RWPE2 (cell line): ENCODE measurements at places on chromosomes 12 and 14.

DNA sequence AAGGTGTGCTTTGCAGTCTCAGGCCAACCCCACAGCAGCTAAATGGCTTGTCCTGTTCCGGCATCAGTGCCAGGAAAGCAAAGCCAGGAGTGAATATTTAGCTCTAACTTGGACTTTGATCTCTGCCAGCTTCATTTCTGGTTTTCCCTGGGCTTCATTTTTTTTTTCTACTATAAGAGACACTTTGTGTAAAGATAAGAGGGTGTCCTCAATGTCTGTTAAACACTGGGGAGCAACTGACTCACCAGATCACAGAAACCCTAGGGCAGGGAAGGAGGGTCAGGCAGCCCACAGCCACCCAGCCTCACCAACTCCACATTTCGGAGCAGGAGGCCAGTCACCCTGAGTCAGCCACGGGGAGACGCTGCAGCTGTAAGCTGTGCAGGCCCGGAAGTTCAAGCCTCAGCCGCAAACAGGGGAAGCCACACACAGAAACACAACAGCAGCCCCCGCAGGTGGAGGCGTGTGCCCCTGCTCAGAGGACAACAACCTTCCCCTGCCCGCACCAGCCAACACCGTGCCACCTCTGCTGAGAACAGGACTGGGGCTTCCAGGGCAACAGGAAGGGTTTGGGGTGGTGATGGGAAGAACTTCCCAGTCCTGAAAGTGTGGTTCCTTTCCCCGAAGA lies 6.3 kb downstream of the TNFRSF1A start:
- DNase-seq = no peak

DNA sequence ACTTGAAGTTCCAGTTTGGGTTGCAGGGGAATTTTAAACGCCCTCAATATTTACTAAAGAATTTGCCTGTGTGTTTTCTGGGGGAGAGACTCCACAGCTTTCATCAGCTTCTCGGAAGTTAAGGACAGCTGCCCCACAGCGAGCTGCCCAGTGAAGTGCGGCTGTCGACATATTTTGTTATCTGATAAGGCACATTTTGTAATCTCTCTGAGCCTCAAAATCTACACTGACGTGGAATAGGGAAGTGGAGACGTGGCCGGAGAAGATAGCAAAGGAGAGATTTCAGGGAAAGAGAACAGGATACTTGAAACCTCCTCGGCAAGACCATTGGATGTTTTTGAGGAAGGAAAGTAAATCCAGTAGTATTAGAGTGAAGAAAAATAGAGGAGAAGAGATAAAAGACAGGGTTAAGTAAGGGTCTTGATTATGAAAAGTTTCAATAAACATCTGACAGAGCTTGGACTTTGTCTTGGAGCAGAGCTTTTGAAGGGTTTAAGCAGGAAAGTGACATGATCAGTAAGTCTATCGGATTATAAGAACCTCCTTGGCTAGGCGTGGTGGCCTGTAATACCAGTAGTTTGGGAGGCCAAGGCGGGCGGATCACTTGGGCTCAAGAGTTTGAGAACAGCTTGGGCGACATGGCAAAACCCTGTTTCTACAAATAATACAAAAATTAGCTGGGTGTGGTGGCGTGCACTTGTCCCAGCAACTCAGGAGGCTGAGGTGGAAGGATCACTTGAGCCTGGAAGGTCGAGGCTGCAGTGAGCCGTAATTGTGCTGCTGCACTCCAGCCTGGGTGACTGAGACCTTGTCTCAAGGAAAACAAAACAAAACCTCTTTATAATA lies 1.1 kb downstream of the POLR3B start:
- no peak for DNase-seq

GRCh38 chr14:20486684-20487395 lies 17.6 kb downstream of the PNP start:
- no peak for DNase-seq

GRCh38 chr14:102125546-102125945 lies 14.2 kb upstream of the WDR20 start:
- no peak for DNase-seq

DNA sequence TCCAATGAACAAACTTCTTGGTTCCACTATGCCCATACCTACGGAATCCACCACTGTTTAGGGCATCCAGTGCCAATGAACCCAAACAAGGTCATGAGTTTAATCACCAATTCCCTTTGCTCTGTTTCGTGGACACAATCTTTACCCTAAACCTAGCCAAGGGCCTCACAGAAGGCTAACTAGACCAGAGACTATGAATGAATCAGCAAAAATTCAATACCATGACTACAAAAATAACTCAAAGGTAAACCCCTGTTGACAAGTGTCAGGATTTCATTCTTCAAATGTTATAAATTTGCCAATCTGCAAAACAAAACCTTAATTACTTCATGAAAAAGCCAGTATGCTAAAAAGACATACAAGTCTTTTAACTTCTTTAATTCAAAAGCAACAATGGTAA lies 96.7 kb downstream of the CEP128 start:
- DNase-seq = no peak

DNA sequence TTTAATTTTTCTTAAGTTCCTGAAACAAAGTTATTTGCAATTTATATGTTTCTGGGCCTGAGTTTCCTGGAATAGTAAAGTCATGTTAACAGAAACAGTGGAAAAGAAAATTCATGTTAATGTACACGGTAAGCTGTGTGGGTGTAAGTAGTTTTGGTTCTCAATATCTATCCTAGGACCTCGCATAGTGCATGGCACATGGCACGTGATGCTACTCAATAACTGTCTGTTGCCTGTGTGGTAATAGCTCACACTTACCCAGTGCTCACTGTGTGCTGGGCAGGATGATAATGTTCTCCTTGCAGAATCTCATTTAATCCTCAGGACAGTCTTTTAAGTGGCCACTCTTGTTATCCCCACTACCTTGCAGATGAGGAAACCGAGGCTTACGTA lies 100.7 kb downstream of the DUSP16 start:
- no peak for DNase-seq

DNA sequence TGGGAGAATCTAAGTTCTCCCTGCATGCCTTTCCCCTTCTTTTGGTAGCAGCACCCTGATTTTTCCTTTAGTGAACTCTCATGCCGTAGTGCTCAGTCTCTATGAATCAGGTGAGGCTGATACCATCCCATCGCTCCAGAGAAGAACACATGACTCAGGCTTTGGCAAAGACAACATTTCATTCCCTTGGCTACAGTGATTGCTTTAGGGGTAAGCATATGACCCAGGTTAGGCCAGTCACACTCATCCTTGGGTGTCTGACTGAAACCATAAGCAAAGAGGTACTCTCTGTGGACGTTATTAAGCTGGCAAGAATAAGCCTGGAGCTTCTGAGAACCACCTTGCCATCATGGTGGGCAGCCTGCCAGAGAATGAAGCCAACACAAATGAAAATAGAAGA lies 141.8 kb downstream of the MYRFL start:
- DNase-seq = no peak

GRCh38 chr12:39606712-39607423 lies 12.7 kb downstream of the ABCD2 start:
- no peak for DNase-seq
